ENCODE measurements at places on chromosomes 2 and 18.

- no peak overlapping the region for H3K4me3 ChIP-seq
- no peak for DNase-seq
- H3K36me3 ChIP-seq, result no peaks in the 10 kb centered on the region
- H3K4me1 ChIP-seq, result peaks cover 4% of the 10 kb centered on the region
Observed at GRCh38 chr2:217903859-217904613, 98.8 kb downstream of the TNS1 start.

DNA sequence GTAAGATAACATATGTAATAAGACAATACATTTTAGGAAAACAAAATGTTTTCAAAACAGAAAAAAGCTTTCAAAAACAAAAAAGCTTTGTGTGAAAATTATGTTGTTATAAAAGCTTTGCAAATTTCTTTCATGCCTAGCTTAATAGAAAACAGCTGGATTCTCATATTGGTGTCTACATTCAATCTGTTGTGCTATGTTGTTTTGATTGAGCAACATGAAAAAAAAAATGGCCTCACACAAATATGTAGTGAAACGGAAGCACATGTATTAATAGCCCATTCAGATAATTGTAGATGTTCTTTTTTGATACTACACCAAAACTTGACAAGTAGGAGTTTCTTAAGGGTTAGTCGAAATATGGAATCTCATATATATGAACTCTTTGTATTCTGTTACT, 197.5 kb downstream of the ZEB2 start:
- no peaks in the 10 kb centered on the region for H3K27me3 ChIP-seq
- H3K27ac ChIP-seq, result no peak overlapping the region
- H3K4me3 ChIP-seq, result no peak overlapping the region

DNA sequence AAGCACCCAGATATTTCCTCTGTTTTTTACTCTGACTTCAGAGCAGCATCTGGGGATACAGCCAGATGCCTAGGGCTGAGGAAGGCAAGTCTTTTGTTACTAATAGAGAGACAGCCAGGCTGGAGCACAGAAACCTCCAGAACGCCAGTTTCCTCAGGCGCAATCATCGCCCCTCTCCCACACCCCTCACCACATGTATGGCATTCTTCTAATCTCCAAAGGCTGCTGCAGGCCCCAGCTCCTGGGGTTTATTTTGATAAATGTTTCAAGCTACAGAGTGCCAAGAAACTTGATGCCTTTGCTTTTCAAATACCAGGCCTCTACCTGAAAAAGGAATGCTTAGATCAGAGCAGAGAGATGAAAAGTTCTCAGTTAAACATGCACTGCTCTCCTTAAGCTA, 283.6 kb downstream of the RBM43 start:
- no peaks in the 10 kb centered on the region for H3K4me1 ChIP-seq
- no peaks in the 10 kb centered on the region for H3K36me3 ChIP-seq
- no peak for DNase-seq

- no peak for DNase-seq
- H3K4me3 ChIP-seq, result no peak overlapping the region
- H3K27me3 ChIP-seq, result peaks cover 14% of the 10 kb centered on the region
- no peaks in the 10 kb centered on the region for H3K36me3 ChIP-seq
Observed at GRCh38 chr2:239602290-239603282, 201.8 kb upstream of the HDAC4 start.

- H3K4me3 ChIP-seq, result no peak overlapping the region
- no peaks in the 10 kb centered on the region for H3K4me1 ChIP-seq
- no peak for DNase-seq
- H3K36me3 ChIP-seq, result no peaks in the 10 kb centered on the region
Observed at GRCh38 chr18:57826252-57826651, 23.1 kb upstream of the ATP8B1 start.
